ENCODE measurements at places on chromosomes 2 and 18.

DNA sequence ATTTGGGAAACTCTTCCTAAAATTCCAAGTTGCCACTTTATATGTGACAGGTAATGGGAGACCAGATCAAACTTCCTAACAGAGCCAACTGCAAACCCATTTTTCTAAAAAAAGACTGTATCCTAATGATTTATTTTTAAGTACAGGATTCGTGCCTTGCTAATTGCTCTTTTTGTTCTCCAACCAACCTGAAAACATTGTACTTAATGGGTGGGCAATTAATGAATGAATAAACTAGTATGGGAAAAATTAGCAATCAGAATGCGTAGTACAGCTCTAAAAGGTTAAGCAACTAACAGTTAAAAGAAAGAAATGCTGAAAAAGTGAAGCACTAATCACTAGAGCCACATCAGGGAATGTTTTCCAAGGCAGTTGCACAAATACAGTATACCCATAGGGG lies 217.2 kb upstream of the KCNJ3 start:
- DNase-seq, result no peak

GRCh38 chr2:113276761-113277425 lies 1.8 kb downstream of the PAX8 start:
- DNase-seq, result no peak

DNA sequence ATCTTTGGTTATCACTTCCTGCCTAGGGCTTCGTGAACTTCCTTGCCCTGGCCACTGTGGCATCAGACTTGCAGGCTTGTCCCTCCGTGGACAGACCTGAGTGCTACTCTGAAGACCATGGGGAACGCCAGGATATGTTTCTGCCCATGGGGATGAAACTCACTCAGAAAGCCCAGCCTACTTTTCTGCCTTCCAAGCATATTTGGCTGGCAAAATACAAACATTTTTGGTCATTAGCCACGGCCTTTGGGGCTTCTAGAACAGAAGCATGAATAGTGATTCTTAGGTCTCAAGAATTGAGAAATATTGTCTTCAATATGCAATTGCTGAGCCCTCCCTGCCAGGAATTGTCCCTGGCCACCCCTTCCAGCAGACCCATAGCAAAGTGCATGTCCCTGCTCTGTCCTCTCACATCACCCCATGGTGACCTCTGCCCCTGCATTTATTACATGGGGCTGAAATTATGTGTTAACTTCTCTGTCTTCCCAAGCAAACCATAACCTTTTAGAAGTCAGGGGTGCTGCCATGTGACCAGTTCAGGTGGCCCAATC lies 152.4 kb downstream of the OSR1 start:
- DNase-seq, result no peak

- DNase-seq, result peak; percentile 38
Observed at GRCh38 chr2:112483042-112483473, 1.1 kb downstream of the TTL start.

- DNase-seq, result peak; percentile 95
Observed at GRCh38 chr2:11465485-11466306, at the start of gene E2F6. Gene E2F6 (minus strand): TSS chr2:11466161. CDS start chr2:11465879, 282 bp downstream.

GRCh38 chr2:12965540-12966269 lies 249.0 kb downstream of the TRIB2 start:
- DNase-seq, result peak; percentile 68

All from fibroblast of skin of abdomen (primary cell).